Activated T-helper 9 cell treated with anti-CD3 and anti-CD28 coated beads, Interleukin-2, amount 50 U/mL, for 16 hours (primary cell): ENCODE measurements at places on chromosomes 6 and 20.

DNA sequence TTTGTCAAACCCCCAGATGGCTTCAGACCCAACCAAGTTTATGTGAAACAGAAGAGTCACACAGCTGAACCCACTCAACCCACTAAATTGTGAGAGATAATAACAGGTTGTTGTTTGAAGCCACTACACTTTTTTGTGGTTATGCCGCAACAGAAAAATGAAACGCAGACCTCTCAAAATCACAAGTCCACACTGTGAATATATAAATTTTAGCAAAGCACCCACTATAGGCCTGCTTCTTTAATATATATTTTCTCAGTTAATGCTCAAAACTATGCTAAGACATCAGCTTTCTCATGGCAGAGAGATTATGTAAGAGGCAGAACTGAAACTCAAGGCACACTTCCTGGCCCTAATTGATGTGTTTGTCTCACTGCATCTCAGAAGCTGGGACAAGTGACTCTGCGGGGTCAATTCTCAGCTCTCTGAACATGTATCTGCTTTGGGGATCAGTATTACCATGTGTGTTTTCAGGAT, 27.7 kb downstream of the MAP3K5 start:
- DNase-seq: no peak

DNA sequence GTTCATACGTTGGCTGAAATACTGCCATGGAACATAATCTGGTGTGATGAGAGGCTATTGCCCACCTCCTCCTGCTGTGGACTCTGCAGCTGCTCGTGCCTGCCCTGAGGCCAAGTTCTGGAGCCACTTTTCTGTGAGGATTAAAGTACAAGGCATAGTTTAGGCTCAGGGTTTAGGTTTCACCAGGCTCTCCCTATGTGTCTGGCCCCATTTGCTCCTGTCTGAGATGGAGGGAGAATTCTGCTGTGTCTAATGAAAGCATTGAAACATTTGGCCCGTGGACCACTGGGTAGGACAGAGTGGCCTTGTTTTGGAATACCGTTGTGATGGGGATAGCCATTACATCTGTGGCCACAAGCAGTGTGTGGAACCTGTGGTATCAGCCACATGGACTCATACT, 5.9 kb downstream of the WRNIP1 start:
- no peak for DNase-seq

DNA sequence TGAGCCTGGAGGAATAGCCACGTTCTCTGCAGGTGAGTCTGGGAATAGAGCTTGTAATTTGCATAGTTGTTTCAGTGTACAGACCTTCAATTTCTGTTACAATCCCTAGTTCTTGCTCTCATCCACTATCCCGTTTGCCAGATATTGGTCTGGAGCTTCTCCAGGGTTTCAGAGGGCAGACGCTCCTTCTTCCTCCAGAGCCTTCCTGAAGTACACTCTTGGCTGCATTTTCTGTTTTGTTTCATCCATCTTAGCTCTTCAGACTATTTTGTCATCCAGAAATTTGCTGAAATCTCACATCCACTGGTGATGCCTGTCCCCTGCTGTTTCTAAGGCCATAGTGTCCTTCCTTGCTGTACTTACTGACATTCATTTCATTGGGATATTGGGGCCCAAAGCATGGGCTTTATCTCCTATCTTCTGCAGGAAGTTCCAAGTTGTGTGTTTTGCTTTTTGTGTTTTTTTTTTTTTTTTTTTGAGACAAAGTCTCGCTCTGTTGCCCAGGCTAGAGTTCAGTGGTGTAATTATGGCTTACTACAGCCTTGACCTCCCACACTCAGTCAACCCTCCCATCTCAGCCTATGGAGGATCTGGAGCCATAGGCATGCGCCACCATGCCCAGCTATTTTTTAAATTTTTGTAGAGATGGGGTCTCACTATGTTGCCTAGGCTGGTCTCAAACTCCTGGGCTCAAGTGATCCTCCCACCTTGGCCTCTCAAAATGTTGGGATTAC, 18.7 kb downstream of the CDS2 start:
- no peak for DNase-seq

DNA sequence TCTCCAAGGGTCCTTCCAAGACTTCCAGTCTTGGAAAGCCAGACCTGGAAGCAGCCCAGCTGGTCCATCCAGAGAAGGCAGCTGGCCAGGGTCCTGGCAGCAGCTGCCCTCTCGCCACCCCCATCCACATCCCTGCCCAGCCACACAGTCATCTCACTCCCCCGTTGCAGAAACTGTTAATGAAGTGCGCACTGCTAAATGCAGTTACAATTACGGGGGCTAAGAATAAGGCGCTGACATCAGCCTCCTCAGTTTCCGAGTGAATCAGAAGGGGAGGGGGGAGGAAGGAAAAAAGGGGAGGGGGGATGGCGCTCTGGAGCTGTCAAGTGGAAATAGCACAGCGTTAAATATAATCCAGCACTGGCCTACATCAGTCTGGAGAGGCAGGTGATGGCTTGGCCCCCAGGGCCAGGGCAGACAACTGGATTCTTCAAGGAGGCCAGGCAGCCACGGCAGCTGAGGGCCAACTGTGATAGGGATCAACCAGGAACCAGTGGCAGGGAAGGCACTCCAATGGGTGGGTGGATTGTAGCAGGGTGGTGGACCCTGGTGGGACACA, 6.9 kb downstream of the RIMS4 start:
- no peak for DNase-seq

- no peak for DNase-seq
Measured at GRCh38 chr6:43339168-43339567, 30.3 kb downstream of the ZNF318 start.

DNA sequence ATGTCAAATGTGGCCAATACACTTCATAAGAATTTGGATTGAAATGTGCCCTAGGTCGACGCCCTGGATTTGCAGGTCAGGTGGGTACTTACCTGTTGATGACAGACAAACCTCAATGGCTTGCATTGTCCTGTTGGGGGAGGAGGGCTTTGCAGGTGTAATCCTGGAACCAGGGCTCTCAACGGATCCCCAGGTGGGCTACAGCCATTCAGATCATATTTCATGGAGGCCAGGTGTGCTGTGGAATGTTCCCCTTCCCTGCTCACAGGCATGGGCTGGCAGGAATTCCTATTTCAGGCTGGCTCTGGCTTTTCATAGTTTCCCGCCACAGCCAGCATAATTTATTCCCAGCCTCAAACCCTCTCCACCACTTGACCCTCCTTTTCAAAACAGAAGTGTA, 254.7 kb downstream of the SMOC2 start:
- DNase-seq: no peak

DNA sequence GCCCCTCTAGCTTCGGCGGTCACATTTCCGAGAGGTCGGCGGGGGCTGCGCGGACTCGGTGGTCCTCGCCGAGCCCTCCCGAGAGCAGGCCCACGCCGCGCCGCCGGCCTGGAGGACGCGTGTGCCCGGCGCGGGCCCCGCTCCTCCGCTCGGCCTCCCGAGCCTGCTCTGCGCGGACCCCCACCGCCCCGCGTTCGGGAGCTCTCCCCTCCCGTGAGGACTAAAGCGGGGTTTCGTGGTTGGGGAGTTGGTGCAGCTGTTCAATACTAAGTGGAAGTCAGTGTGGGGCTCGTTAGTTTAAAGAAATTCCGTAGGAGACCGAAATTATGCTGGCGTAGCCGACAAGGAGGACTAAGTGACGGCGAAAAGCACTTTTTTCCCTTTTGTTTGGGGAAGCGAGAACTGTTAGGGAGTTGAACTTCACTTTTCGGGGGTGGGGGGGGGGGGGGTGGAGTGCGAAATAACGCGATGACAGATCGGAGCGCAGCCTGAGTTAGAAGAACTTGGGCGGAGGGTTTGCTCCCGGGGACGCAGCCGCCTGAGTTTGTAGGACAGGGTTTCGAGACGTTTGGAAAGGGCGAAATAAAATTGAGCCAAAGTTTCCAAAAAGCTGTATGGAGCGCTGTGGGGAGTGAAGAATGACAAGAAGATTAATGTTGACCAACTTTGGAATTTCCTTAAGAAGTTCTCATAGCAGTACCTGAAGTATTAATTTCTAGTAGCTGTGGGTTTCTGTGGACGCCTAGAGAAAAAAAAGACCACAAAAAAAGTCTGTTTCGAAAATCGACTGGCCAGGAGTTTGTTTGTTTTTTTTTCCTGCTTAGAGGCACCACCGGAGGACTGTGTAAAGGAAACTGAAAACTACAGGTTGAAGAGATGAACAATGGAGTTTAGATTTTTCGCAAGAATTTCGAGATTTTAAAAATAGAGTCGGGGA, 1.4 kb downstream of the QKI start:
- DNase-seq: peak; percentile 20

DNA sequence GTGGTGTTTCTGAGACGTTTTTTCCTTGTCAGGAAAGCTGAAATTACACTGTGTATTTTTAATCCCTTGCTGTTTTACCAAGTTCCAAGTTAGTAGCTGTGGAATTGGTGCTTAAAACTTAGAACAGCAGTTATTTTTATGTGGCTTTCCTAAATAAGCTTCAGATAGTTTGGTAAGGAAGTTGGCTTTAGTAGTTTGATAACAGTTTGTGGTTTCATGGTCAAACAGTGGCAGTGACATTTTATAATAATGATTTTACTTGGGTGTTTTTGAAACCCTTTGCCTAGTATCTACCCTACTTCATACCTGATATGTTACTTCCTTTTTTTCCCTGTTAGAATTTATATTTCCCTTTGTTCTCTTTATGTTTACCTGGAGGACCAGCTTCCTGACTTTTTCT, 164.9 kb downstream of the JARID2 start:
- no peak for DNase-seq

GRCh38 chr6:25248123-25248522, 31.1 kb upstream of the CARMIL1 start:
- no peak for DNase-seq
